ENCODE measurements at places on chromosomes 2 and 18.

GRCh38 chr2:7621018-7621814 lies 704.0 kb downstream of the RNF144A start:
- DNase-seq = no peak

- DNase-seq = no peak
Observed at GRCh38 chr2:11833601-11834000, 87.2 kb downstream of the LPIN1 start.

DNA sequence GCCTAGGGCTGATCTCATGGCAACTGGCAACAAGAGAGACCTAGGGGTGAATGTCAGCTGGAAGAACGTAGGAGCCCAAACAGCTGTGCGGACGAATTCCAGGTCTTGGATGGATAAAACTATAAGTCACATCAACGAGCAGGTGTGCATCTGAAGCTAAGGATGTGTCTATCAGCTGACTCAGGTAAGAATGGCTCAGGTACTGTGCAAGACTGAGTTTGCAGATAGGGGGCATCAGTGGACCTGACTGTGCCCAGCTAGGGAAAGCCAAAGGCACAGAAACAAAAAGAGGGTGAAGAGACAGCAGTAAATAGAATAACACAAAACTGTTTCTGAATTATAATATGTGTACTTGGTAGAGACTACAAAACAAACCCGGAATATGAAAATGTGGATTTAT lies 357.3 kb downstream of the ZEB2 start:
- DNase-seq = peak; percentile 35

DNA sequence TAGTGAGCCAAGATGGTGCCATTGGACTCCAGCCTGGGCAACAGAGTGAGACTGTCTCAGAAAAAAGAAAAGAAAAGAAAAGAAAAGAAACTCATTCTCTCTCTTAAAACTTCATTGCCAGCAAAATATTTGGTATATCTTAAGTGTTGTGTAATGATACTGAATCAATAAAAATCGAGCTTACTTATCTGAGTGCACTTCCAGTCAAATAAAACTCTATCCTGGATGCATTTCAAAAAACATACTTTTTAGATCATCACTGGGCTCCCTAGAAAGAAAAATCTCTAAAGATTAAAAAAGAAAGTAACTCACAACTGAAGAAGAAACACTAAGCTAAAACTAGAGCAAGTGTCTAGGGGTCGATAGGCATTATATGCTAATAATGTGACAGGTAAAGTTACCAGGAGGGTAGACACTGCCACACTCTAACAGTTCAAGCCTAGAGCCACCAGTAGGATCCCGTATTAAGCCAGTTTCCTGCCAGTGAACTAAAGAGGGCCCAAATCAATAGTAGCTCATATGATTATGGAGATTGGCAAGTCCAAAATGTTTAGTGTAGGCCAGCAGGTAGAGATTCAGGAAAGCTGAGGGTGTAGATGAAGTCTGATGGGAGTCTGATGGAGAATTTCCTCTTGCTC lies 242.1 kb upstream of the CYRIA start:
- DNase-seq = no peak

DNA sequence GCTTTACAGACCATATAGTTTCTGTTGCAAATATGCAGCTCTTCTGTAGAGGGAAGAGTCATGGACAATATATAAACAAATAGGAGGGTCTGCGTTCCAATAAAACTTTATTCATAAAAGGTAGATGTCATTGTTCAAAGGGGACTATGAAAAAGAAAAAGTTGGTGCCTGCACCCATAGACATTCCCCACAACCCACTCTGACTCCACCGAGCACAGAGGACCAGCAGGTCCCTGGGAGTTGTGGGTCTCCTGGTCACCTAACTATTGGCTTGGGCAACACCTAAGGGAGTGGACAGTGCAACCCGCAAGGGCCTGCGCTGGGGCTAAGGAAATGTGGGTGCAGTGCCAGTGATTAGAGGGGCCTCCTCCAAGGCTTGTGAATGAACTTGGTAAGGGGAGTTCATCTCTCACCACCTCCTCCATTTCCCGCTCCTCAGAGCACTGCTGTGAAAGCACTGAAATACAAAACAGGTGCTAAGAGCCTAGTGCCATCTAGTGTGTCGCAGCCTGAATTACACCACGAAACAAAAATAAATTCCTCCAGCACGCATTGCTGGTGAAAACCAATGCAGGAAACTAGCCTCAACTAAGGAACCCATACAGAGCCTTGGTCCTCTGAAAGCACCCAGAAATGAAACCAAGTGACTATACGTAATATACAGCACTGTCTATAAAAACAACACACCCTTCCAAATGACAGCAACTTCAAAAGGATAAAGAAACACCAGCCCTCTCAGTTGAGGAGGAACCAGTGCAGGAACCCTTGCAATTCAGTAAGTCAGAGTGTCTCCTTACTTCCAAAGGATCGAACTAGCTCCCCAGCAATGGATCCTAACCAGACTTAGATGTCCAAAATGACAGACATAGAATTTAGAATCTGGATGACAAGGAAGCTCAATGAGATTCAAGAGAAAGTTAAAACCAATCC lies 166.6 kb downstream of the RNF144A start:
- no peak for DNase-seq

DNA sequence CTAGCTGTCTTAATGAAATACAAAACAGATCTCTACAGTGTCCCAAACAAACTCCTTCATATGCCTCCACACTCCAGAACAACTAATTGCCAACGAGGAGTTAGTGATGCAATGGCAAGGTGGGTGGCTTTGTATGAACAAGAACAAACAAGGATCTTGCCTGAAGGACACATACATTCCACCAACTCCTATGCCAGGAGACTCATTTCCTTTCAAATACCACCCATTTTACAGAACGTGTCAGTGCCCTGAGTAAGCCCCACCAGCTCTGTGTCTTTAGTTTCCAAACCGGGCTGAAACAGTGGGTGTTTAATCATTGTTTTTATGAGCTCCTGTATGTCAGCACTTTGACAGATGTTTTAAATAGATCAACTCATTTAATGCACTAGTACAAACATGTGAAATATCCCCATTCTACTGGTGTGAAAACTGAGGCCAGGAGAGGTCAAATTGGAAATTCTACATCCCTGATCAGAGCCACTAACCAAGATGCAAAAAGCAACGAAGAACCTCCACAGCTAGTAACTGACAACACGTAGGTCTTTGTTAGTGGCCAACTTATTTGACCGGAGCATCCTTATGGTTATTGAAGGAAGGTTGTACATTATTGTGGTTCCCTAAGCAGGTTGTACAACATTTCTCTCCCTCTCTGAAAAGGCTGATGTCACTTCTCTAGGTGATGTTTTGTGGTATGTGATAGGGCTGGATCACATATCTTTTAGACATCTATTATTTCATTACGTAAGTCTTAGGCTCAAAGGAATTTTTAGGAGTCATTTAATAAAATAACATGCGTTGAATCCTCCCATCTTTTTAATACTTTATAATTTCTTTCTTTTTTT lies 534.9 kb upstream of the TNP1 start:
- DNase-seq = no peak

- no peak for DNase-seq
Observed at GRCh38 chr2:46015671-46016070, 281.5 kb upstream of the EPAS1 start.

- DNase-seq = peak; percentile 18
Observed at GRCh38 chr2:159968279-159968900, 94.0 kb downstream of the PLA2R1 start.

DNA sequence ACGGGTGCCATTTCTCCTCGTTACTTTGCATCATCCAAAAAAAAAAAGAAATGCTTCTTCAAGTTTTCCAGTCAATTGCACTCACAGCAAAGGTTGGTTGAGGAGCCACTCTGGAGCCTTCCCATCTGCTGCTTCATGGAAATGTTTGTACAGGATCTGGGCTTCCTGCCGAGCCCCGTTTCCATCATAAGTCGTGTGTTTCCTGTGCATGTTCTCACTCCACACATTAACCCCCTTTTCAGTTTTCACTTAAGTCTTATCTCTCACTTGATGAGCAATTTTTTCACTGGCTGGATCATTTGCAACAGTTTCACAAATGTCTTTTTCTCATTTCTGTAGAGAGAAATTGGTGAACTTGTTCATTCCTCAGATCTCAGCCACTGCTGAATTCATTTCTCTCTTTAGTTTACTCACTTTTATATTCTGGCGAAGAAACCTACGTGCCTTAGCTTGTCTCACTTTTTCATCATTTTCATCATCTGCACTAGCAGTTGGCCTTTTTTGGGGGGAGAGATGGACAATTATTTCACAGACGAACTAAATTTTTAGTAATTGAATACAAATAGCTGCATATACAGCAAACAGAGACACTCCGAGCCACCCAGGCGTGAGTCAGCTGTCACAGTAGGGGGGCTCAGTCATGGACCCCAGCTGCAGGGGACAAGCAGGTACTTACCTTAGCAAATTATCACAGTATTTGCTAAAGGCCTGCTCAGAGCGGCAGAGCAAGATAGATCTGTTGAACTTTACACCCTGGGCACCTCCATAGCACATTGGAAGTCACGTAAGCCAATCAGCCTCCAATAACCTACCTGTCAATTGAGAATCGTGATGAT lies 750.8 kb upstream of the ID2 start:
- no peak for DNase-seq

DNA sequence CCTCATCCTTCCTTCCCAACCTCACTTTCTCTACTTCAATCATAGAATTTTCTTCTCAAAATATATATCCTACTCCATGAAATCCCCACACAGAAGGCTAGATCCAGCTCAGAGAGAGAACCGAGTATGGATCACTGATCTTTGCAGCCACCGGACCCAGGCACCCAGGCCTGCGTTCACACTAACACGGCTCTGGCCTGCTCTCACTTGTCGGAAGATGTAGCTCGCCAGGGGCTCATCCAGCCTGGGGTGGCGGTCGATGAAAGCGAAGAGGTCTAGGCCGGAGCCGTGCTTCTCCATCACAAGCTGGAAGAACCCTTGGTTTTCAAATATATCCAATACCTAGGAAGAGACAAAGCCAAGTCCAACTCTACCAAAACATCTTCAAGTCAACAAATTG lies 12.7 kb upstream of the MTERF4 start:
- DNase-seq = no peak

DNA sequence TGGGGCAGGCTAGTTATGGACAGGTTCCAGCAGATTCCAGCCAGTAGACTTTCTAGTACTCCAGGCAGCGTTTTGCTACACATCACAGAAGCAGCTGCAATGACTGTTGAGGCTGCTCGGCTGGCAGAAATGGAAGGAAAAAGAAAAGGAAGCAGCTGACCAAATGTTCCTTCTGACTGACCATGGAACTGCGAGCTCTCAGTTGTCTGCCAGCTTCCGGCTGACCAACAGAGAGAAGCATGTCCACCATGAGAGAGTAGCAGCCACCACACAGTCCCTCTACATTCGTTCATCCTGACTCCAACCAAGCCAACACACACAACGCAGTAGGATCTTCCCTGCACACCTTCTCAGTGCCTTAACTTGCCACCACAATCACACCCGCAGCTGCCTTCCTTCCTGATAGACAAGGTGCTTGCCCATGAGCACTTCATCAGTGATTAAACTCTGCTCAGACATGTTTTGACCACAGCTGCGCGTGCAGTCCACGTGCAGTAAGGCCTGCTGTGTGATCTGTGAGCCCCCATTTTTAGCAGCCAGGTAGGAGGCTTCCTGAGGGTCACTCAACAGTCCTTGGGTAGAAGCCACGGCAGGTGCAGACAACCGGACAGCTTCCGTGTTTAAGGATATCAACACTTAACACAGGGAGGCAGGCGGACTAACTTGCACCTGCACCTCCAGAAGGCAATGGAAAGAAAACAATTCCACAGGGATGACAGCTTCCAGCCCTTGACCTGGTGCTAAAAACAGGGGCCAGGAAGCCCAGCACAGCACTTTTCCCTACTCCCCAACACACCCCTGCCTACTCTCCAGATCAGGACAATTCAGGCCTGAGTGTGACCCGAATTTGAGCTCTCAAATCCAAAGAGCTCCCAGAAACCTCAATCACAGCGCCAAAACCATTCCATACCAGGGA lies 996 bp downstream of the TGFBRAP1 start:
- no peak for DNase-seq

DNA sequence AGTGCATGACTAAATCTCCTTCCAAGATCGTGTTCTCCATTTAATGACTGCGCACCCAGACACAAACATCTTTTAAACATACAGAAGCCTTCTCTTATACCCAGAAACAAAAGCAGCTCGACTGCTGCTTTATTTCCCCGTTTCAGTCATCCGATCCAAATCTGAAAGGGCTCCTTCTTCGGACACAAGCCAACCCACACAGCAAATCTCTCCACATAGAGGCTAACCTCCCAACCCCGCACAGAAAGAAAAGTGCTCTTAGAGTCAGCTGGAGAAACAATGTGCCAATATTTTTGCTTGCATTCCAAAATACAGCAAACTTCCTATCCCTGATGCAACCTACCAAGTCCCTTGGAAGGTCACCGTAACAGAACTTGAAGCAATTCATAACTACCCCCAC lies 29.1 kb downstream of the GAREM1 start:
- no peak for DNase-seq

DNA sequence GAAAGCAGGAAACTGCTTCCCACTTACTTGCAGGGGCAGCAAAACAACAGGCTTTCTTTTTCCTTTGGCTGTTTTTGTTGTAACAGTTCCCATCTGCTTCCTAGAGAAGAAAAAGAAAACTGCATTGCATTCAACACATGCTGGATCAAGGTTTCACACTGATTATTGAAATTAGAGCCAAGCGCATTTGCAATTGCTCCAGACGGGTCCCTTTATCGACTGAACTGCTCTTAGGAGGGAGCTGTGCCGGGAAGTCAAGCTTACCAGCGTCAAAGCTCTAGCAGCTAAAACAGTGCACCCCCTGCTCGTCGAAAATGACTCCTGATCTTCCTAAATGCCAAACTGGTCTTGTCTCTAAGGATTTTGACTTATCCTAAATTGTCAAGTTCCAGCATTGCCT lies 164.0 kb upstream of the SESTD1 start:
- DNase-seq = no peak

- DNase-seq = no peak
Observed at GRCh38 chr18:11665146-11665545, 23.9 kb upstream of the GNAL start.

DNA sequence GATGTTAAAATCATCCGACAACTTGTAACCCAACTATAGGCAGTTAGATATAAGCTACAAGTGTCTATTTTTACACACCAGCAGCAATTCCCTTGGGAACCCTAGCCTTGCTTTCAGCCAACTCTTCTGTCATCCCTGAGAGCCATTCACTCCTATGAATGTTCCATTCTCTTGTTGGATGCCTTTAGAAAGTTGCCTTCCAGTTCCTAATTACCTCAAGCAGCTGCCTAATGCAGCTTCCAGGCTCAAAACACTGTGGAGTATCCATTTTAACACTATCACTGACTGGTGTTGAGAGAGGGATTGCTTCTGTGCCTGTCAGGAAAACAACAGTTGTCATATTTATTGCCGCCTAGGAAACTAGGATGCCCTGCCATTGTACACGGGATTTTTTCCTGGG lies 402.0 kb upstream of the ACVR2A start:
- DNase-seq = no peak
